ENCODE measurements at places on chromosomes 4 and X.

GRCh38 chr4:172547724-172548123, 620.9 kb upstream of the GALNT7 start:
- peak; percentile 14 for DNase-seq

DNA sequence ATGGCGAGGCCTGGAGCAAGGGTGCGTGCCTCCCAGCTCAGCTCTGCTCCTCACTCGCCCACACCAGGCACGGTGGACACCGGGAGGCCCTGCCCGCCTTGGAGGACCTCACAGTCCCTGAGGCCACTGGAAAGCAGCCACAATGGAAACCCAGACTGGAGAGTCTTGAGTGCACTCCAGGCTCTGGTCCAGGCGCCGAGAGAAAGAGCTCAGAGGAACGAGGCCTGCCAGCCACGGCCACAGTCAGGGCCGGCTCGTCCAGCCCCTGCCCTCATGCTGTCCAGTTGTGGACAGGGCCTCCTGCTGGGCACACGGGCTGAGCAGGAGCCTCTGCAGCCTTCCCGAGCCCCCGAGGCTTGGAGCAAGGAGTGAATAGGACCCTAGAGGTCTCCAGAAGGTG, 53.3 kb upstream of the GRPEL1 start:
- no peak for DNase-seq

- DNase-seq, result no peak
These were observed 345.3 kb downstream of the SPRY1 start for GRCh38 chr4:123741906-123742305.

- no peak for DNase-seq
These were observed 26.2 kb upstream of the GPR78 start for GRCh38 chr4:8553991-8554405.

GRCh38 chr4:76952071-76952470, 2.5 kb downstream of the SEPTIN11 start:
- DNase-seq, result no peak

DNA sequence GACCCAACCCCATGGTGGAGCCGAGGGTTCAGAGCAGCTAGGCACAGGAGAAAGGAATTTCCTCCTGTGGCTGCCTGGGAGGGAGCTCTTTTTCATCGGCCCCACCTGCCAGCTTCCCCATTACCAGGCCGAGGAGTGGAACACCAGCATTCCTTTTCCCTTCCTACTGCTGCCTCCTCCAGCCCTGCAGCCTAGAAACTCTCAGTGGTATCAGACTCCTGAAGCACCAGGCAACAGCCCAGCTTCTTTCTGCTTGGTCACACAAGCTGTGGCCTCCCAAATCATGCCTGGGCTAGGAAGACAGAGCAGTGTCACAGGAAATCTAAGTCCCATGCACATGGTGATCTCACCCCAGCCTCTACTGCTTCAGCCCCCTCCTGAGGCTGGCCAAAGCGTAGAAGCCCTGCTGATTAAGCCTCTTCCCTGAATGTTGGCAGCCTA, 30.1 kb downstream of the RTL5 start:
- DNase-seq, result no peak

GRCh38 chrX:276581-277201, 4.5 kb upstream of the PLCXD1 start:
- no peak for DNase-seq

DNA sequence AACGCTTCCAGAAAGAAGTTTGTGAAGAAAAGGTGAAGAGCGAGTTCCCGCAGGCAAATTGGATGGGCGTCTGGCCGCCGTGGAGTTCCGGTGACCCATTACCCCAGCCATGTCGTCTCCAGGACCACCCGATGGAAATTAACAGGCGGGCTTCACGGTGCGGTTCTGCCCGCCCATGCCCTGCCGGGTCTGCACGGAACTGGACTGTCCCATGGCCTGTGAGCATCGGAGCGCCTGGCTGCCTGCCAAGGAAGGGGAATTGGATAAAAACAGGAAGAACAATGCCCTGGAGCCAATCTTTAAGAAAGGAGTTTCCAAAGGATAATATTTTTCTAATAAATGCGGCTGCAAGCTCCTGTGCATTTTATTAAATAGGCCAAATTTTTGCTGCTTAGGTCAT, 319.8 kb upstream of the SLC7A11 start:
- peak; percentile 2 for DNase-seq

DNA sequence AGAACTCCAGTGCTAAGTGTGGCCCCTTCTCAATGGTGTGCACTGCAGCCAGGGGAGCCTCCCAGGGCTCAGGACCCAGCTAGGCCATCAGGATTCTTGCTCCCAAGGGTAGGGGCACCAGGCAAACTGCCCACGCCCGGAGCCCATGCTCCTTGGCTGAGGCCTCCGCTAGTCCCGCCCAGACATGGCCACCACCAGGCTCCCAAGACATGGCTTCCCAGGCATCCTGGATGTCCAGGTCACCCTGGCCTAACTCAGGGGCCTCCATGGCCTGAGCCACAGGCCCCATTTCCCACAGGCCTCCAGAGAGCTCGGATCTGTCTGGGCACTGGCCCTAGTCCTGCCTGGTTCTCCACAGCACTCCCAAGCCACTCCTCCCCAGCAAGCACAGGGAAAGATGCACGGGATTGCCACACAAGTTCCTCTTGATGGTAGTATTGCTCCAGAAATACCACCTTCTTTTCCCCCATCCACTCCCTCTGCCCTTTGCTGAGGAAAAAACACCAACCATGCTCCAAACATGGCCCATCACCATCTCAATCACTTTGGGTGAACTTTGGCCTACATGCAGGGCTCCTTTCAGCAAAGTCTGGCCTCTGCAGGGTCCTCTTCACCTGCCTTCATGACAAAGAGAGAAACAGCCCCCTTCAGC, 274.7 kb upstream of the AGTR2 start:
- no peak for DNase-seq

DNA sequence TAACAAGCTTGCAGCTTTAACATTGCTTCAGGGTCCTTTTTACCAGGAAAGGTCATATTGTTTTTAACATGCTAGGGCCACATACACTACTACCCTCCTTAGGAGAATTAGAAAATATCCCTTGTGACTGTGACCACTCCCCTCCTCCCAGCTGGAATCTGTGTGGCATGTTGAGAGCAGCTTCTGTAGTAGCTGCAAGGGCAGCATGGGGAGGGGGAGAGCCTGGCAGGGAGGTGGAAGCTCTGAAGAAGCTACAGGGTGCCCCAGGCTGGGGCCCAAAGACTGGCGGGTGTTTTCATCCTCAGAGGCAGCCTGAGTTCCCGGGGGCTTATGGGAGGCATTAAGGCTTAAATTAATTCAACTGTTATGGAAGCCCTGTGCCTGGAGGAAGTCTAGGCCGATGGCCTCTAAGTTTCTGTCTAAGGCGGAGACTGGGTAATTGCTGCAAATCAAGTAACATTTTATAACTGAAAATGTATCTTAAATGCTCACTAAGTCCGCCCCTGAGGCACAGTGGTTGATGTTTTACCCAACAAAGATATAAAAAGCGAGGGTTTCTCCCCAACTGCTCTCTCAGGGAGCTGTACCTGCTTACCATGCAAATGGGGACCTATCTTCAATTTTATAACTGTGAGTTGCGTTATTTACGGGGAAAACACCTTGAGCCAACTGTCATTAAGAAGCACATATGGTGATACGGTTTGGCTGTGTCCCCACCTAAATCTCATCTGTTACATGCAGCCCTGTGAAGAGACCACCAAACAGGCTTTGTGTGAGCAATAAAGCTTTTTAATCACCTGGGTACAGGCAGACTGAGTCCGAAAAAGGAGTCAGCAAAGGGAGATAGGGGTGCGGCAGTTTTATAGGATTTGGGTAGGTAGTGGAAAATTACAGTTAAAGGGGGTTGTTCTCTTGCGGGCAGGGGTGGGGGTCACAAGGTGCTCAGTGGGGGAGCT, 37.4 kb upstream of the STS start:
- DNase-seq, result peak; percentile 73

DNA sequence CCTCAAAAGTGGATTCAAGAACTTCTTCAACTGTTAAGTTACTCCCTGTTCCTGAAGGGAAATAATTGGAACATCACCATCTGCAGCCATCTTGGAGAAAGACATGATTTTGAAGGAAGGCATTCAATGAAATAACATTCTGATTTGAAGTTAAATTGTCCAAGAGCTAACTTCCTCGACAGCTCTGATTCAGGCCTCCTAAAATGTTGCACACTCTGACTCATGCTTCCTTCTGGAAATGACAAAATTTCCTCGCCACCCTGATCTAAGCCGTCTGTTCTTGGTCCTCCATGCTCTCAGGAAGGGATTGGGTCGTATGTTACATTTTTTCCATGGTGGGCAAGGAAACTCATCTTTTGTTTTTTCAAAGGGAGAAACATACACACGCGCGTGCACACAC, 496.9 kb upstream of the DIPK2B start:
- no peak for DNase-seq

DNA sequence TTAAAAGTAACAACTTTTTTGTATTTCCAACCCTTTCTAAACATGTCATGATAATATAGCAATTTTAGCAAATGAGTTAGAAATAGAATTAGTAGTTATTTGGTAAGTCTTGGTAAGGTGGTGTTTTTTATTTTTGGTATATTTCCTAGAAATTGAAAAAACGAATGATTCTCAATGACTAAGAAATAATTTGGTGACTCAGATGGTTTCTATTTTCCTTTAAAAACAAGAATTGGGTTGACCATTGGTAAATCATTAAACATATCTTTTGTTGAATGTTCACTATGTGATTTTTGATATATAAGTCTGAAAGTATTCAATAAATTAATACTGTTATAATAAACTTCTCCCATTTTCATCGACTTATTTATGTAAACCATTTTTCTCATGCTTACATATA, 206.2 kb upstream of the BANK1 start:
- no peak for DNase-seq
